Cortex of kidney (tissue), 1 donor: ENCODE measurements at places on chromosomes 5 and 9.

GRCh38 chr9:126690431-126691051 is 76.8 kb downstream of the LMX1B start:
- no peak for DNase-seq

DNA sequence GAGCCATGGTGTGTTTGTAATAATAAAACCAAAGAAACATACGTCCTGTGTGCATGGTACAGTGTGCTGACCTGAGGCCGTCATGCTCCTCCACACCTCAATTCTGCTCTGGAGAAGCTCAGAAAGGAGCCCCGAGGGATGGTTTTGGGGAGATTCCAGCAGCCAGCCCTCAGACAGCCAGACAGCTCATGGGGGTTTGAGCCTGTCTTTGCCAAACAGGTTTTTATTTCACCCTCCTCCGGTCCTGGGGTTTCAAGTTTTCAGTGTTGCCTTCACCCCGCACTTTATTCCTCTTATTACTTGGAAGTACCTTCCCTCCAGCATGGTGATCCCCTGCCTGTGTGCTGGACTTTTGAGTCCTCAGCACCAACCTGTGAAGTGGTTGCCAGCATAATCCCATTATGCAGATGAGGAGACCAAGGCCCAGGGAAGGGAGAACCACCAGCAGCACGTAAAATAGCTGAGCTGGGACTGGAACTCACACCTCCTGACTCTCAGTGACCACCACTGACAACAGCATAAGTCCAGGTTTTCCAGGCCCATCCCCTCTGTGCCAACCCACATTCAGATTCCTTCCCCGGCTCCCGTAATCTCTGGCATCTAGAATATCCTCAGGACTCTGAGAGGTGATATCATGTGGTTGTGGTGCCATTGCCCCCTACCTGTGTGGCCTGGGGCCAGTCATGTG is 35.1 kb downstream of the TGFBI start:
- no peak for DNase-seq

DNA sequence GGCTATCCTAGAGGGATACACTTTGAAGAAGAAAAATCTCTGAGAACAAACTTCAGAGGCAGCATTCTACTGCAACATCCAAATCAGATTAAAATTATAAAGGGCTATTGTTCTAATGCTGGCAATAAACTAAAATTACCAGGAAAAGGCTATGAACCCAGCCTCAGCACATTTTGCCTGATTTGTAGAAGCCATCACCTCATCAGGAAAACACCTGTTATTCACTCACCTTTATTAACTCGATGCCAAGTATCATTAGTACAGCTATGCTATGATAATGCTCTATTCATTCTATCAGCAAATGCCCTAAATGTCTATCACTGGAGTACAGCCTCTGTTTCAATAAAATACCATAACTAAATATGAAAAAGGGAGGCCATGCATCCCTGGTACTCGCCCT is 510.2 kb downstream of the RASEF start:
- no peak for DNase-seq

- no peak for DNase-seq
These were observed 42.9 kb downstream of the ITGA1 start for GRCh38 chr5:52830650-52831049.

DNA sequence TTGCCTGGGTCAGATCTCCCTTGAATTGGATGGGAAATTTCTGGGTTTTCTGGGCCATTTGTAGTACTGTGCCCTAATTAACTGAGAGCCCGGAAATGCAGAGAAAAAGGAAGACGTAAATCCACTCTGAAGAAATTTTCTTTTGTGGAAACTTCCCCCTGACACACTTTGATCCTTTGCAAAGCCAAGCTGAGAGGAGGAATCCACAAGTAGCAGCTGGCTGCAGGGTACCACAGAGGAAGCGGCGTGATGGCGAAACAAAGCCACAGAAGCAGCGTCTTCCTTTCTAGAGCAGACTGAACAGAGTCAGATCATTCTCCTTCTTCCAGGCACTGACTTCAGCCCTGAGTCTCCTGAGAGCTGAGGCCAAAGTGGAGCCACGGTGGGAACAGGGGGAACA is 47.1 kb upstream of the ZNF354A start:
- no peak for DNase-seq

GRCh38 chr9:113620377-113621161 is 157.0 kb downstream of the RGS3 start:
- no peak for DNase-seq

DNA sequence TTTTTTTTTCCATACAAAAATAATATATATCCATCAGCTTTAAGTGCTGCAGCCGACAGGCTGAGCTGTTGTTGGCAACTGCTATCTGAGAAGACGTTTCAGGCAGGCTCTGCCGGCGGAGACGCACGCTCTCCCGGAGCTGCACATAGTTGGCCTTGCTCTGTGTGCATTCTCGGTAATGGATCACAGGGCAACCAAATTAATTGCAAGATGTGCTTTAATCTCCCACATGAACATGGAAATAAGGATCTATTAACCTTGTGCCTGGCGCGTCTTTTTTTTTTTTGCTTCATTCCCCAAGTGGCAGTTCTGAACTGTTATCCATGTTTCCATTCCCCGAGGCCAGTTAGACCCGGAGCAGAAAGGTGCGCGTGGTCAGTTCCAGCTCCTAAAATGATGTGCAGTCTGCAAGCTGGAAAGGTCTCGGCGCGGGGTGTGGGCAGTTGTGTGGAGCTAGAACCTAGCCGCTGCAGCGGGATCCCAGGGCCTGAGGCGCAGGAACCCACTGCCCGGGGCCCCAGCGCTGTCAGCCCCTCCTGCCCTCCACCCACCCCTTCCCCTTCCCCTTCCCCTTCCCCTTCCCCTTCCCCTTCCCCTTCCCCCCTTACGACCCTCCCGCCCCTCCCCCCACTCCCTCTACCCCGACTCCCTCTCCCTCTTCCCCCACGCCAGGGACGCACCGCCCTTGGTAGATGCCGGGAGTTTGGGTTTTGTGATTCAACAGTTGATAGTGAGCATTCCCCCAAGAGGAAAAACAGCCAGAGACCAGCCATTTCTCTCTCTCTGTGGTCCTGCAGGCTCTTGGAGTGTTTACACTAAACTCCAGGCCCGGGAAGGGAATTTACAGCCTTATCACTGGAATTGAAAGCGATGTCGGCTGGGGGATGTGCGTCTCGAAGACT is 137.8 kb downstream of the CEP120 start:
- no peak for DNase-seq

- no peak for DNase-seq
These were observed 175.7 kb upstream of the SLC12A2 start for GRCh38 chr5:127907907-127908306.

GRCh38 chr5:4570047-4570995 is 569.8 kb upstream of the ADAMTS16 start:
- DNase-seq, result no peak

- DNase-seq, result no peak
These were observed 1.1 kb downstream of the SLC27A4 start for GRCh38 chr9:128341435-128341849.

- no peak for DNase-seq
These were observed 44.0 kb downstream of the NFIB start for GRCh38 chr9:14269916-14270315.

DNA sequence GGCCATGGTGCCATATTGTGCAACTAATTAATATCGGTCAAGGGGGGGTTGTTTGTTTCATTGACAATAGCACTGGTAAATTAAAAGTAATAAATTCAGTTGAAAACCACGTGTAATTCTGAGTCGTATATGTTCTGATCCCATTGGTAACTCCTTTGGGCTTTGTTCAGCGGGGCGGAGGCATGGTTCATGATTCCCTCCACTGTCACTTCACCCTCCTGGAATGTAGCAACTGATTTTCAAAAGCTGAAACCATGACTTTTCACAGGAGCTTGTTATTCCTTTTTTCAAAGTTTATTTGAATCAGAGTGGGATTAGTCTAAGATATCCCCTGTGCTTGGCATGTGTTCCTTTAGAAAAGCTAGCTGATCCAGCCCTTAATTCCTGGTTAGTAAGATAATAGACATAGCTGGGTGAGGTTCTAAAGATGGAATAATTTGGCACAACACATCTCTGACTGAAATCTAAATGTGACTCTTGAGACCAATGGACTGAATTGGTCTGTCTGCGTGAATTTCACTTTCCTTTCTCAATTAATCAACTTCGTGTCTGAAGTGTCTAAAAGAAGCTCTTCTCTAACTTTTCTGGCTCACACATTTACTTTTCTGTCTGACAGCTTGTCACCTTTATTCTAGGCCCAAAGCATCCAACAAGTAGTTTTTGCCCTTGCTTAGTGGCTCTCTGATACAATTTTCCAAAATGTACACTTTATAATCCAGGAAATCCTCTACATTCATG is 185.7 kb upstream of the VCAN start:
- no peak for DNase-seq

DNA sequence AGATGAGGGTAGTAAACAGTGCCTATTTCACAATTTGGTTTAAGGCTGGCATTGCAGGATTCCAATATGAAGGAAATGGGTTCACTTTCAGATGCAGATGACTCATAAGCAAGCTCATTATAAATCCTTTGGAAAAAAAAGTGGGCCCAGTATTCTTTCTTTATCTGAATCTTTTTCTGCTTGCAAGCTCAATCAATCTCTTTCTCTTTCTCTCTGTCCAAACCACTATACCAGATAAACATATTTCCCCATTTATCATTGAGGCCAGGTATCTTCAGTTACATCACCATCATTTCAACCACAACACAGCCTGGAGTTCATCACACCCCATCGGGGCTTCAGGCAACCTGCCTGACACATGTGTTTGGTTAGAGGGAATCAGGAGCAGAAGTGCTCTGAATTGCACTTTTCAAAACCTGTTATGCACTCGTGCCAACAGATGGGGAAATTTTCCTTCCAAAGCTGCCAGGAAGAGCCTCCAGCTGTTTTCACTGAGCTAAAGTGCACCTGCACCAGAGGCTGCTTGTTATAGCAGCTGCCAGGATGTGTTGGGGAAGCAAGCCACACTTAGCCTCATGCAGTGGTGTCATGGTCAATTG is 30.0 kb upstream of the MAMDC2 start:
- DNase-seq, result no peak

DNA sequence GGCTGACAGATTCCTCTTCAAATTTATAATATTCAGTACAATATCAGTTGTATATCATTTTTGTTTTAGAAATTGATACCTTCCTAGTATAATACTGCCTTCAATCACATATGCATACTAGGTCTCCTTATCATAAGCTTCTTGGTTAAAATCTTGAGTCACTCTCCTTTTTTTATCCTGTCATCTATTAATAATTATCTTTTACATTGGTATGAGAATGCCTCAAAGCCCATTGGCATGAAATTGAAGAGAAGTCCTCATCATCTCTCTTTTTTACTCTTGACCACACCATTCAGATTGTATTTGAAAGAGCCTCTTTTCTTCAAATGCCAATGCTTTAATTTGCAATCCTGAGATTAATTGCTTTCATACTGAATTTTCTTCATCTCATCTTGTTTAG is 810.3 kb downstream of the BRINP1 start:
- DNase-seq, result no peak

GRCh38 chr9:14563902-14564624 is 129.2 kb downstream of the ZDHHC21 start:
- no peak for DNase-seq

GRCh38 chr9:99026956-99027298 is 78.0 kb upstream of the TGFBR1 start:
- no peak for DNase-seq

GRCh38 chr5:168471785-168472184 is 14.5 kb upstream of the RARS1 start:
- no peak for DNase-seq

- DNase-seq, result no peak
These were observed 16.6 kb upstream of the UNC5A start for GRCh38 chr5:176793736-176794135.

DNA sequence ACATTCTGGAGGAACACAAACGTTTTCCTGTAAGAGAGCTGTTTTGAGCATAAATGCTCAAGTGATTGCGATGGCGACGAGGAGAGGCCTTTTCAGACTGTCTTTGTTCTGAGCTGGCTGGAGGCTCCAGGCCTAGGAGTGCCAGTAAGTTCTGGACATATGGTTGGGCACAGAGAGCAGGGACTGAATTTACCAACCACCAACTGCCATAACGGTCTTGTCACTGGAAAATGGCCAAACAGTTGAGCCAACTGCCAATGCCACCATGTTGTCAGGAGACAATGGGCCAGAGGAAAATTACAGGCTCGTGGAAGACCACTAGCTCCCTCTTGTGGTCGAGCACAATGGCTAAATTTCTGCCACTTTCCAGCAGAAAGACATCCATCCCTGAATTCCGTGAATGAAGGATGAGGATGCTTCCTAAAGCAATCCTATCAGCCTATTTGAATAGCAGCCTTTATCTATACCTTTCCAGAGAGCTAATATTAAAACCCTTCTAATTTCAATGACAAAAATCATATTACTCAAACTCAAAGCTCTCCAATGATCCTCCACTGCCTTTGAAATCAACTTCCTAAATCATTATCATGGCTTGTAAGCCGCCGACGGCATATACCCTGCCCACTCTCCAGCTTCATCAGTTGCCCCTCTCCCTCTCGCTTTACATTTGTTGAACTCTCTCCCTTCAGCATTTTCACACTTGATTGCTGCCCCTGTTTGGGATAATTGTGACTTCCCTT is 66.9 kb upstream of the GLIS3 start:
- DNase-seq, result no peak

GRCh38 chr5:1792842-1793266 is 6.8 kb downstream of the MRPL36 start:
- no peak for DNase-seq

DNA sequence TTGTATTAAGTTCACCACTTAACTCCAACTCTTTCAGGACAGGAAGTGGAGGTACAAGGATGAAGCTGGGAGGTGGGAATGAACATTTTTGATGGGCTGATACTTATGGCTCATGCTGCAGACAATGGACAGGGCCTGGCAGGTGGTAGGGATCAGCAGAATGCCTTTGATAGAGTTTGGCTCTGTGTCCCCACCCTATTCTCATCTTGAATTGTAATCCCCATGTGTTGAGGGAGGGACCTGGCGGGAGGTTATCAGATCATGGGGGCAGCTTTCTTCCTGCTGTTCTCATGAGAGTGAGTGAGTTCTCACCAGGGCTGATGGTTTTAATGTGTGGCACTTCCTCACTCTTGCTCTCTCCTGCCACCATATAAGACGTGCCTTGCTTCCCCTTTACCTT is 87.3 kb upstream of the PRLR start:
- no peak for DNase-seq

GRCh38 chr5:38378579-38378978 is 120.2 kb downstream of the EGFLAM start:
- no peak for DNase-seq

DNA sequence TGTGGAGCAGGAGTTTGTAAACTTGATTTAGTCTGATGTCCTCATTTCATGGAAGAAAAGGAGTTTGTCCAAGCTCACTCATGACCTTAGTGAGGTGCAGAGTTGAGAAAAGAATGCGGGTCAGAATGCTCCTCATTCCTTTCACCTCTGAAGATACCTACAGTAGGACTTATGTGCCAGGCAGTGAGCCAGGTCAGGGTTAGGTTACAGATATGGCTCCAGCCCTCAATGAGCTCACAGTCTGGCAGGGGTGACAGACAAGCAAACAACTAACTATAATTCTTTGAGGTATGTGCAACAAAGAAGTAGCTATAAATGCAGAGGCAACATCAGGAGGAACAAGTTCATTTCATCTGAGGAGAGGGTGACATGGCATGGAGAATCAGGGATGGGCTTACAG is 102.5 kb downstream of the SPATA31D1 start:
- DNase-seq, result no peak
